ENCODE measurements at places on chromosomes 11 and 22.

GRCh38 chr11:31798554-31799434 lies 12.3 kb downstream of the PAX6 start:
- no peak for DNase-seq

DNA sequence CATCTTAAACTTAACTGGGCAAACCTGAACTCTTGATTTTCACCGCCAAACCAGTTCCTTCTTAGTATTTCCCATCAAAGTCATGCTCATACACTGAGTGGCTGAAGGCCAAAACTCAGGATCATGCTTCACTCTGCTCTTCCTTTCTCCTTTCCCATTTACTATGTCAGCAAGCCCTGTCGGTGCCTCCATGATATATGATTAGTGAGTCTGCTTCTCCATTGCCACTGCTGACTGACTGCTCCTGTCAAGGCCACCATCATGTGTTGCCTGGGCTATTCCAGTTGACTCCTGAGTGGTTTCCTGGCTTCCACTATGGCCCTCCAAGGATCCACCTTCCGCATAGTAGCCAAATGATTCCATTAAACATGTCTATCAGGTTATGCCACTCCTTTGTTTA lies 42.8 kb upstream of the AMPD3 start:
- DNase-seq, result no peak

DNA sequence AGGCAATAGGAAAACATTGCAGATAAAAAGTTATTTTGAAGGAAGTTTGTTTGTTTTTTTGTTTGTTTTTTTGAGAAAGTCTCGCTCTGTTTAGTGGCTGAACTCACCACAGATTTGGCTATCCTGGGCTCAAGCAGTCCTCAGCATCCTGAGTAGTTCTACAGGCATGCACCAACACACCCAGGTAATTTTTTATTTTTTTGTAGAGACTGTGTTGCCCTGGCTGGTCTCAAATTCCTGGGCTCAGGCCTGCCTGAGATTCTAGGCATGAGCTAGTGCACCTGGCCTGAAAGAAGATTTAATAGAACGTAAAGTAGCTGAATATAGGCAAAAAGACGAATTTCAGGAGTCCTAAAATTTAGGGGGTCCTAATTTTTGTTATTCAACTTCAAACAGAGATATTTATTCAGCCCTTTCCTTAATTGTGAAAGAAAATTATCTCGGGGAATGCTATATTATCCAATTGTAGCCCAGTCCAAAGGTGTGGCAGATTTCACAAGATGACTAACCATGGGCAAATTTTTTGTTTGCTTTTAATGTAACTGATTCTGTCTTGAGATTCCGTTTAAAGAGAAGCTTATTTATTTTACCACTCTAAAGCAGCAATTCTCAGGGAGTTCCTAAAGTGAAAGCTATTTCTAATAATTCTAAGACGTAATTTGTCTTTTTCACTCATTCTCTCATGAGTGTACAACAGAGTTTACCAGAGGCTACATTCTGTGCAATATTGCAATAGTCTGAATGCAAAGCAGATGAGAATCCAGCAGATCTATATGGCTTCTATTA lies 940 bp downstream of the IL18 start:
- no peak for DNase-seq

GRCh38 chr22:32325811-32326237 lies 31.8 kb upstream of the RFPL3 start:
- DNase-seq, result no peak

DNA sequence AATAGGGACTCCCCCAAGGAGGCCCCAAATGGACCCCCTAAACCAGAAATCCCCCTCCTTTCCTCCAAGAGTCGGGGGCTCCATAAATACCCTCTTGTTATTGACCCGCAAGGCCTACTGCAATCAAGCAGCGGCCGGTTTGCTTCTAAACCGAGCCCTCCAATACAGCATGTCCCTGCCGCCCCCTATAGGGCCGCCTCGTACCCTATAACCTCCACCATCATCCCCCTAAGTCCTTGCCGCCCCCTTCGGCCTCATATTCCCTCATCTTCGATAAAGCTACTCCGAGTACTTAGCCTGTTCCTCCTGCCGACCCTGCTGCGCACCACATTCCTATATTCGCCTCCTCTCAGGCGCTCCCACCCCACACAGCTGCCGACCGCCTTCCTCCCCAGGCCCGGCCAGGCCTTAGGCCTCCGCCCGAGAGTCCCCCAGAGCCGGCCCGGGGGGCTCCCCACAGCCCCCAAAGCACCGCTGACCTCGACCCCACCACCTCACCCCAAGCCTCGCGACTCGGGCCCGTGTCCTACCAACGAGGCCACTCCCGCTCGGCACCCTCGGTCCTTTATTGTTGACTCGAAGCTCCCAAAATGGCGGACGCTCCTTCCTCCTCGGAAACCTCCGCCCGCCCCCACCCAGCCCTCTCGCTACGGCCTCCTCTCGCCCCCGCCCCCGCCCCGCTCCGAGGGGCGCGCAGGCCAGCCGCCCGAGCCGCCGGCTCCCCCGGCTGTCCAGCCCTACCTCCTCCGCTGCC lies 430 bp downstream of the DDX6 start:
- peak; percentile 55 for DNase-seq

DNA sequence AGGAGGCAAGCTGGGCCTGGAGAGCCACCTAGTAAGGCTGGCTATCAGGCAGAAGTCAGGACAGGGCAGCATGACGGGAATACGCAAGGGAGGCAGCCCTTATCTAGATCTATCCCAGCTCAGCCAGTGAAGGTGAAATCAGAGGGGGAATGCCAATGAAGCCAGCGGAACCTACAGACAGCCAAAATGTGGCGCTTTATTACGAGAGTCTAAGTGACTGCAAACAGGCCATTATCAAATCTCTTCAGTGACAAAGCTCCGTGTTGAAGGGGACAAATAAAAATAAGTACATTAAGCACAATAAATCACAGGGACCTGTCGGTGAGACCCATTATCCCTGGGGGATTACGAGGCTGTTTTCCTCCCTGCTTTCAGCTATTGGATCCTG lies 22.8 kb downstream of the LARGE1 start:
- DNase-seq, result no peak

DNA sequence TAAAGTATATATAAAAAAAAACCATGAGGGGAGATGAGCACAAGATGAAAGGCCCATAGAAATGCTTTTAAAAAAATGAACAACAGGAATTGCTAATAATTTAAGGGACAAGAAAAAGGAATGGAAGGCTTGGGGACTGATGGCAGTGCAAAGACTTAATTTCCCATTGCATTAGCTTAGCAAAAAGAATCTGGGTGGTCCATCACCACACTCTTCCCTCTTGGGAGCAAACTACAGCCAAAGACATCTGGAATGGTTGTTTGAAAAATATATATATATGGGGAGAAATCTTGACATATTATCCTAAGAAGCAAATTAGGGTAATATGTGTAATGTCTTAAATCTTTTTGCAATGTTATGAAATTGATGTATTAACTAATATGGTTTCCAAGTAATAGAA lies 727.1 kb downstream of the METTL15 start:
- no peak for DNase-seq

GRCh38 chr11:114158421-114158820 lies 98.9 kb downstream of the ZBTB16 start:
- DNase-seq, result no peak

- DNase-seq, result no peak
Observed at GRCh38 chr11:45917286-45917622, 423 bp downstream of the PEX16 start.

- no peak for DNase-seq
Observed at GRCh38 chr11:82233201-82233600, 500.5 kb downstream of the FAM181B start.

GRCh38 chr11:2703363-2704141 lies 3.8 kb upstream of the KCNQ1OT1 start:
- no peak for DNase-seq

DNA sequence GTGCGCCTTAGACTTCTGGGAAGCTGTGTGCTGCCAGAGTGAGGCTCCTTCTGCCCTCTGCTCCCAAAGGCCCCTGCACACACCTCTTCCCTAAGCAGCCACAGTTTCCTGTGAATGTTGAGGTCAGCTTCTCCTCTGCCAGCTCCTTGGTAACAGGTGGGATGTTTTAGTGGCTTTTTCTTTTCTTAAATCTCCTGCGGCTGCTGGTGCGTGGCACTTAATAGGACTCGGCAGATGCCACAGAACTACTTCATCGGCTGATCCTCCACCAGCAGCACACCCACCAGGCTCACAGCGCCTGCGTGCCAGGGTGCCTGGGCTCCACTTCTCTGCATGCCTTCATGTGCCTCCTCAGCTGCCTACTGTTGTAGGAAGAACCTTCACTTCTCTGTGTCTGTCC lies 87.8 kb downstream of the RCN1 start:
- DNase-seq, result peak; percentile 55

DNA sequence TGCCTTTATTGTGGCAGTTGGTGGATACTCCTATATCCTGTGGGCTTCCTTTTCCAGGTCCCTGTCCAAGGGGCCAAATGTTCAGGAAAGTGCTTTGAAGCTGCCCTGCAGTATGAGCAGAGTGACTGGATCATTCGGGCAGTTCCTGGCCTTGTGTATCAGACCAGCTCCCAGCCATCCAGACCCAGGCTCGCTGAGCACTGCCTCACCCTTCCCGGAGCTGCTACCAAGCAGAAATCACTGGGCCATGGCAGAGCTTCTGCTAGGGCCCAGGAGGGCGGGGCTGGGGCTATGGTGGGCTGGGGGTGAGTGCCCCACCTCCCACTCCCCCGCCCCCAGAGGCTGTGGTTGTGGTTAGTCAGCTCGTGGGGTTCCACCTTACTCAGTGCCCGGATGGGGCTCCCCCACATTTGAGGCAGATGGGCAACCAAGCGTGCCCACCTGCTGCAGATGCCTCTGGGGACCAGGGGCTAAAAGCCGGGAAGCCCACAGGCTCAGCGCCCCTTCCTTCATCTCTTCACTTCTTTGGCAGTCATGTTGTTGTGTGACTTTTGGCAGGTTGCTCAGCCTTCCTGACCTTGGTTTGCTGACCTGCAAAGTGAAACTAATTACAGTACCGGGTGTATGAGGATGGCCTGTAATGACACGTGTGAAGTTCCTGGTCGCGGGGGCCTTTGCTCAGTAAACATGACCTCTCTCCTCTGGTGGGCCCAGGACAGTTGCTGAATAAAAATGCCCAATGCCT lies 2.1 kb upstream of the LRRC32 start:
- peak; percentile 39 for DNase-seq

GRCh38 chr22:33879796-33880195 lies 40.5 kb downstream of the LARGE1 start:
- no peak for DNase-seq

GRCh38 chr11:67301951-67302516 lies 1.3 kb upstream of the SSH3 start:
- no peak for DNase-seq

DNA sequence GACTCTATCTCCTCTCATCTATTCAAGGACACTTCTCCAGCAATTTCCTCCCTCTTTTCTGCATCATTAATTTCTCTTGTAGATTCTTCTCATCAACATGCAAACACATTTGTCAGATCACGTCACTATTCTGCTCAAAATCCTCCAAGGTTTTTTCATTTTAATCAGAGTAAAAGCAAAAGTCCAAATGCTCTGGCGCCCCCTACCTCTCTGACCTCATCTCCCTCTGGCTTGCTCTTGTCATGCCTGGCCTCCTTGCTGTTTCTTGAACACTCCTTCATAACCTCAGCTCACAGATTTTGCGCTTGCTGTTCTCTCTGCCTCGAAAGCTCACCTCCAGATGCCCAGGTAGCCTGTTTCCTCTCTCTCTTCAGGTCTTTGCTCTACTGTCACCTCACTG lies 22.4 kb downstream of the RTCB start:
- no peak for DNase-seq

DNA sequence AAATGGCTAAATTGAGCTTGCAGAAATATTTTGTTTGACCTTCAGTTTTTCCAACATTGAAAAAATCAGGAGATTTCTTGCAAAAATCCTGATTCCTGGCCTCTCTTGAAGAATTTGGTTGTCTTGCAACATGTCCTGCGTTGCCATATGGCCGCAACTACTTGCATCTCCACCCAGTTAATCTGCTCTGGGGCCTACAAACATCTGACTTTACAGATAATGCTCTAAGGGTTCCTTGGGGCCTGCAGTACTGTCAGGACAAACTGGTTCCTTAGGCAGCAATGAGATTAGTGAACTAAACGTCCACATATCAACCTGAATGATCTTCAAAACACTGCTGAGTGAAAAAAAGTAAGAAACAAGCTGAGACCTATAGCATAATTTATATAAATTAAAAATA lies 36.6 kb upstream of the FEZ1 start:
- DNase-seq, result no peak

GRCh38 chr11:69981119-69981784 lies 96.9 kb upstream of the ANO1 start:
- DNase-seq, result no peak

- DNase-seq, result no peak
Observed at GRCh38 chr11:130513132-130513531, 64.7 kb downstream of the ADAMTS15 start.

- no peak for DNase-seq
Observed at GRCh38 chr11:126161023-126161391, 50.4 kb downstream of the RPUSD4 start.
